ENCODE measurements at places on chromosomes 6 and 20.
A peak's percentile ranks its signal among the peaks of the same experiment; 100 is the strongest.

DNA sequence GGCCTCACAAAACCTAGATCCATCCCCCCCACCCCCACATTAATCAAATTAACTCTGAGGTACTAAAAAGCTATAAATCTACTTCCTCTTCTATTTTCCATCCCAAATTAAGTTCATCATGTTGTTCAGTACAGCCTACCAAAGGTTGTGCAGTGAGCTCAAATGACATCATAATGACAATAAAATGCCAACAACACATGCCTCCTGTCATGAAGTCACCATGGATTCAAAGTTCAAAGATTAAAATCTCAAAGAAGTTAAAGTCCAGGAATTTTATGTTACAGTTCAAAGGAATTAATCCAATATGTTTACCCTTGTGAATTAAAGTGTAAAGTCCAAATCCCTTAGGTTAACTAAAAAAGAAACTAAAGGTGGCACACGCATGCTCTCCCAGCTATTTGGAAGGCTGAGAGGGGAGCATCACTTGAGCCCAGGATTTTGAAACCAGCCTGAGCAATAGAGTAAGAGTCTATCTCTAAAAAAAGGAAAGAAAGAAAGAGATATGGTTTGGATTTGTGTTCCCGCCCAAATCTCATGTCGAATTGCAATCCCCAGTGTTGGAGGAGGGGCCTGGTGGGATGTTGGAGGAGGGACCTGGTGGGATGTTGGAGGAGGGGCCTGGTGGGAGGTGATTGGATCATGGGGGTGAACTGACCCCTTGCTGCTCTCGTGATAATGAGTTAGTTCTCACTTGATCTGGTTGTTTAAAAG is 25.7 kb upstream of the SIRT5 start:
- no peak for DNase-seq

GRCh38 chr20:50392138-50392866 is 117.9 kb upstream of the PTPN1 start:
- DNase-seq, result no peak

DNA sequence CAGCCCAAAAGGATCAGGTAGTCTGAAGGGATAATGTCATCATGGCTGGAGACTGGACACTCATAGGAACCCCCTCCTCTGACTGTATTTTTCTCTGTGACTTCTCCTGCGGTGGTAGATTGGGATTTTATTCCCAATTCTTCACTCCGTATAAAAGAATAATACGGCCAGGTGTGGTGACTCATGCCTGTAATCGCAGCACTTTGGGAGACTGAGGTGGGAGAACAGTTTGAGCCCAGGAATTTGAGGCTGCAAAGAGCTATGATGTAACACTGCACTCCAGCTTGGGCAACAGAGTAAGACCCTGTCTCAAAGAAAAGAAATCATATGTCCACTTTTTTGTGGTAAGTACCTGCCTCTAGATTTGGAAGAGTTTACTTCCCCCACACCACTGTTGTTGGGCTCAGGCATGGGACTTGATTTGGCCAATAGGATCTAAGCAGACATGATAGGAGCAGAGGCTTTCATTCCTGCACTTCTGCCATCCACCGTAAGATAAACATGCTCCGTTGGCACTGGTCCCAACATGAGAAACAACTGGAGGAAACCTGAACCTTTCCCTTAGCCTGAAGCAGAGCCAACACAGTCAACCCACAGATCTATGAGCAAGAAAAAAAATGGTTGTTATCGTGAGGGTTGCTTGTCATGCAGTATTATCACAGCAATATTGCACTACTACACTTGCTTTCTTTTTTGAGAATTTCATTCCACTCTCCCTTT is 82.0 kb downstream of the JPH2 start:
- DNase-seq, result no peak

- DNase-seq, result no peak
These were observed 177.6 kb downstream of the SASH1 start for GRCh38 chr6:148520109-148520841.

DNA sequence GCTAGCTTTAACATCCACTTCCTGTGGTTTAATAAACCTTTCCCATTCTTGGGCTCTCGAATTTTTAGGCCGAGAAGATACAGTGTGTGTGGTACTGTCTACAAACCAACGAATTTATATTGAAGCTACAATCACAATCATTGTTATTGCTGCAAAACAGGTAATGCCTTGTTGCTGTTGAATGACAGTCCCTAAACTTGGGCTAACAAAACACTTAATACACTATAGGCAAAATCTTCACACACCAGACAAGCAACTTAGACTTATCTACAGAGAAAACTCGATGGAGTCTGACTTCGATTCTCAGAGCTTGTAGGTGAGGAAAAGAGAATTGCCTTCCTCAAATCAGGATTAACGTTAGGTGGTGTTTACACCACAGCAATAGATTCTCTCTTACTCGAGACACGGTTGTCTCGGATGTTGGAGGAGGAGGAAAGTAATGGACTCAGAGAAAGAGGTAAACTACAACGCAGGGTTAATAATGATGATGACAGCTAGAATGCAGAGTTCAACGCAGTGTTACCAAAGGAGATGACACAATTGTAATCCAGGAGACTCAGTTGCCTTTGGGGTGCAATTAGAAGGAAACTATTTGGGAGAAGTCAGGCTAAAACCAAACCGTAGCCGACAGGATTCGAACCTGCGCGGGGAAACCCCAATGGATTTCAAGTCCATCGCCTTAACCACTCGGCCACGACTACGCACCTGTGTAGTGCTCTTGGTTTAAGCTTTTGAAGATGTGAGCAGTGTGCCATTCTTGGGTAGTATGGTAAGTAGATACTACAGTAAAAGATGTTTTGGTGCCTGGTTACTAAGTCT is 32.5 kb upstream of the ZNF184 start:
- DNase-seq, result no peak

DNA sequence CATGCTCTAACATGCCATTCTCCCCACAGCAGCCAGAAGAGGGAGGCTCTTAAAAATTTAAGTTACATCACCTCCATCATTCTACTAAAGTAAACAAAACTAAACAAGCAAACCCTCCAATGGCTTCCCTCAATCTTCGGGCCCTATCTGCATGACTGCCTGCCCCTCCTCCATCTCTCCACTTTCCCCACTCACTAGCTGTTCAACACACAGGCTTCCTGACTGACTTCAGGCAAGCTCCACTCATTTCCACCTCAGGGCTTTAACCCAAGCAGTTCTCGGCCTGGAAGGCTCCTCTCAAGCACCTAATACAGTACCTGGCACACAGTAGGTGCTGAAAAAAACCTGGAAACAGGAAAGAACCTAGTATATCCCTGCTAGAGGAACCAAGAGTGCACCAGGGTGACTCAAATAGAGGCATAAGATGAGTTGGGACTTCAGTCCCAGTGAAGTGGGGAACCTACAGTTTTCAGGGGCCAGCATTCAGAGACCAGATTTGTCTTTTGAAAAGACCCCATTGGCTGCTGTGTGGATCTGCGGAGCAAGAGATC is 2.8 kb downstream of the AHCY start:
- no peak for DNase-seq

- no peak for DNase-seq
These were observed 553.4 kb upstream of the EPHA7 start for GRCh38 chr6:93972791-93973190.

- DNase-seq, result no peak
These were observed 684 bp upstream of the MED23 start for GRCh38 chr6:131628726-131629125.

GRCh38 chr6:23218751-23219150 is 649.4 kb downstream of the HDGFL1 start:
- no peak for DNase-seq

GRCh38 chr6:109687271-109687761 is 3.7 kb downstream of the AK9 start:
- no peak for DNase-seq

GRCh38 chr6:45424451-45424861 is 46.7 kb upstream of the SUPT3H start:
- DNase-seq, result no peak

GRCh38 chr20:61577065-61577464 is 325.0 kb downstream of the CDH4 start:
- DNase-seq, result no peak

GRCh38 chr20:44896583-44896982 is 11.1 kb downstream of the YWHAB start:
- no peak for DNase-seq

DNA sequence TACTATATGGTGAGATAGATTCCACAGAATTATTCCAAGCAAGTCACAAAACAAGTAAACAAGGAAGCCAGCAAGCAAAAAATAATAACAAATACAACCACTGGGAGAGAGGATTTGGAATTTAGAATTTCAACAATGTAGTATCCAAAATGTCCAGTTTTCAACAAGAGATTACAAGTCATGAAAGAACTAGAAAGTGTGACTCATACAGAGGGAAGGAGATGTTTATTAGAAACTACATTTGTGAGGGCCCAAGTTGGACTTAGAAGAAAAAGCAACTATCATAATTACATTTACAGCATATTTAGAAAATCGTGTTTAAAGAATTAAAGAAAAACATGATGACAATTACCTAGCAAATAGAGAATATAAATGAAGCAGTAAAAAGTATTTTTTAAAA is 494.6 kb upstream of the ID4 start:
- no peak for DNase-seq

- DNase-seq, result no peak
These were observed 174.5 kb downstream of the CDC5L start for GRCh38 chr6:44561832-44562665.

- DNase-seq, result no peak
These were observed 451.7 kb downstream of the GRIK2 start for GRCh38 chr6:101845172-101845571.

DNA sequence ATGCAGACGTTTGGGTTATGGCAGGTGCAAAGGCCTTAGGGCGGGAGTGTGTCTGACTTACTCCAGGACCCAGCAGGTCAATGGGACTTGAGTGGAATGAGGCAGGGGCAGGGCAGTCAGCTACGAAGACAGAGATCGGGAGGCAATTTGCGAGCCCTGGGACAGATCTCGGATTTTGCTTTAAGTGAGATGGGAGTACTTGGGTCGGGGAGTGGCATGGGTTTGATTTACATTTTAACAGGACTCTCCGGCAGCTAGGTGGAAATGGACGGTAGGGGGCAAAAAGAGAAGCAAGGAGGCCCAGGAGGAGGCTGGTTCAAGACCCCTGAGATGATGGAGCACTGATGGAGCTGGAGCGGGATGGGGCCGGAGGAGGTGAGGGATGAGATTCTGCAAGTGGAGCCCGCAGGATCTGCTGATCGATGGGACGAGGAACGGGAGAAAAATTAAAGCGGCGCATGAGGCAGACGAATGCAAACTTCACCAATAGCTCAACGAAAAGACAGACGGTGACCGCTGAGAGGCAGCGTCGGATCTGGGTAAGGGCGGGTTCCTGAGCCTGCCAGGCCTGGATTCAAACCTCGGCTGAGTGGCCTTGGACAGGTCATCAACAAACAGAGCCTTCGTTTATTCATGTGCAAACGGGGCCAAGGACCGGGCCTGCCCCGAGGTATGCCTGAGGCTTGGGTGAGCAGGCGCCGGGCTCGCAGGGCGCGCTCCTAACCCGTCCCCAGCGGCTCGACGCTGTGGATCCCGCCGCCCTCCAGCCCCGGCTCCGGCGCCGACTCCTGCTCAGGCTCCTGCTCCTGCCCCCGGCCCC is 756 bp upstream of the RBCK1 start:
- peak; percentile 58 for DNase-seq

DNA sequence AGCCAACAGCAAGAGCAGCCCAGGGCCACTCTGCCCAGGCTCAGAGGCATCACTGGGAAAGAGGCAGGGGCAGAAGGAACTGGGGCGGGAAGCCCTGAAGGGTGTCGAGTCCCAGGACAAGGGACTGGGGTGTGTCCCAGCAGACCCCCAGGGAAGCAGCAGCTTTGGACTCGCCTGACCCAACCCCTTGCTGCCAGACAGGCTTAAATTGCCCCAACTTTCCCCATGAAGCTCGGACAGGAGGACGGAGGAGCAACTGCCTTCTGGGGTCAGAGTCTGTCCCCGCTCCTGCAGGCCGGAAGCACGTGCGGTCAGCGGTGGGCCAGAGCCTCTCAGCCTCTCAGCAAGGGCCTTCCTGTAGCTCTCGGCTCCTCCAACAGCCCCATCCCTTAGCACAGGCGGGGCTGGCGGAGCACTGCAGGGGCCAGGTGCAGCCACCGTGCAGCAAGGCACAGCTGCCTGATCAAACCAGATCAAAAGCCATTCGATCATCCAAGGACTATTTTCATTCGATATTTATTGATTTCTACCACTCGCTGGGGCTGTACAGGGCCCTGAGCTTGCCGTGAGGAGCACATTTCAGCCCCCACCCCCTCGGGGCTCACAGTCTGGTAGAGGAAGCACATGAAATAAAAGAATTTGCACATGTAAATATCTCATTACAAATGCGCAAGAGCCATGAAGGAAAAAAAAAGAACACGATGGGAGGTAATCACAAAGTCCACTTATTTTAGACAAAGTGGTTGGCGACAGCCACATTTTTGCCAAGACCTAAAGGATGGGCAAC is 31.8 kb upstream of the STX16 start:
- DNase-seq, result no peak

GRCh38 chr6:138805016-138805765 is 9.3 kb downstream of the ECT2L start:
- DNase-seq, result no peak

- no peak for DNase-seq
These were observed 2.3 kb upstream of the ZNF165 start for GRCh38 chr6:28078050-28078449.

Data from activated CD4-positive, CD25-positive, alpha-beta regulatory T cell (primary cell).